ENCODE measurements at places on chromosomes 11 and 22.
A peak's percentile ranks its signal among the peaks of the same experiment; 100 is the strongest.

- no peak for DNase-seq
Measured at GRCh38 chr11:96318850-96319249, 24.1 kb downstream of the MAML2 start.

DNA sequence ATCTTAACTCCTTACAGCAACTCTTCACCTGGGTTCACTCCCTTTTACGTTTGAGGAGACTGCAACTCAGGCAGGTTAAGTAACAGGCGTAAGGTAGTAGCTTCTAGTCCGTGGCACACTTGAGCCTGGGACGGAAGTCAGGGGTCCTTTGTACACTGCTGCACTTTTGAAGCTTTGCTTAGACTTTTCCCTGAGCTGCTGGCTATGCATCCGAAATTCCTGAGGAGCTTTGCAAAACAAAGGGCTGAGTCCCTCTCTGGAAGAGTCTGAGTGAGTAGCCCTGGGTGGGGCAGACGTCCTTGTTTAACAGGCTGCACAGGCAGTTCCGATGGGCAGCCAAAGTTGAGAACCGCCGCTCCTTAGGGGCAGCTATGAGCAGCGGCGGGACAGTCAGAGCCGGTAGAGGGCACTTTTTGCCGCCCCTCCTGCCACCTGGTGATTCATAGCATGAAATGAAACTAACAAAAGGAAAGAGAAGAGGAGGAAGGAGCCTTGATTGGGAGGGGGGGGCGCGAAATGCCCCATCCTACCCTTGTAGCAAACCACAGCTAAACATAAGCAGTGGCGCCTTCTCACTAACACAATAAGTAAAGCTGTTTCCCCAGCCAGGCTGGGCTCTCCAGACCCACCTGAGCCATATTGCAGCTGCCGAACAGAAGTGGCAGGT, 1.4 kb downstream of the TMEM109 start:
- DNase-seq, result peak; percentile 82

- peak; percentile 19 for DNase-seq
Measured at GRCh38 chr11:27700351-27701301, at the start of gene BDNF. Gene BDNF, minus strand, starts transcription at chr11:27700455. Its CDS starts 41,891 bp downstream, at chr11:27658564.

- DNase-seq, result peak; percentile 13
Measured at GRCh38 chr11:32297611-32298011, 137.7 kb downstream of the WT1 start.

- DNase-seq, result no peak
Measured at GRCh38 chr11:7543302-7543701, 29.5 kb downstream of the PPFIBP2 start.

GRCh38 chr22:23104187-23104971, 34.1 kb downstream of the GNAZ start:
- DNase-seq, result no peak

DNA sequence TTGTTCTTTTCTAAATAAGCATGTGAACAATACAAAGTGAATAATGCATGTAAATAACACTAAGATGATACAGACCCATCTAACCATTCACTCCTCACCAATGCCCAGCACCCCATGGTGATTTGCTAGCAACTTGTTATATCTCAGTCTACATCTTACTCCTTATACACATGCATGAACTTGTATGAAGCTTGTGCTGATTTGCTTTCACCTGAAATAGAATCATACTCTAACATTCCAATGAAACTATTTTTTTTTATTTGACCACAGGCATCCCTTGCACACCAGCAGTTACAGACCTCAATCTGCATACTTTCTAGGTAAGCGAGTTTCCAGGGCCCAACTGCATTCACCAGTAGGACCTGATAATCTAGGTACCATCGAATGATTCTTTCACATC, 873.6 kb downstream of the OPCML start:
- no peak for DNase-seq

- DNase-seq, result no peak
Measured at GRCh38 chr22:49444781-49445180, 382.9 kb downstream of the BRD1 start.

GRCh38 chr11:78797559-78797958, 222.9 kb upstream of the NARS2 start:
- no peak for DNase-seq

- no peak for DNase-seq
Measured at GRCh38 chr11:2348986-2349385, 28.1 kb upstream of the CD81 start.

- DNase-seq, result no peak
Measured at GRCh38 chr22:42801252-42802080, 55.6 kb downstream of the ARFGAP3 start.

- DNase-seq, result peak; percentile 93
Measured at GRCh38 chr22:22207845-22208564, 36.6 kb upstream of the VPREB1 start.

DNA sequence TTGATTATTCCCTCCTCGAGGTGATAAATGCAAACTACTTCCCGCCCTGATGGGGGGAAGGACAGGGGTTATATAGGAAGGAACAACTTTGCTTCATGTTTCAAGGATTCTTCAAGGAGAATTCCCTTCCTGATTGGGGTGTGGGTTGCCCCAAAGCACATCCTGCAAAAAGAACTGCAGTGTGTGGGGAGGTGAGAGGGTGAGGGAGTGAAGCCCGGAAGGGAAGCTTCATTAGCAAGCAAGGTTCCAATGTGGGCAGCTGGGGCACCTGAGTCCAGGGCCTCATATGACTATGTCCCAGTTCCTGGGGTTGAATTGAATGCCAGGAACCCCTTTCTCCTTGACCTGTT, 326.0 kb downstream of the MN1 start:
- DNase-seq, result no peak

DNA sequence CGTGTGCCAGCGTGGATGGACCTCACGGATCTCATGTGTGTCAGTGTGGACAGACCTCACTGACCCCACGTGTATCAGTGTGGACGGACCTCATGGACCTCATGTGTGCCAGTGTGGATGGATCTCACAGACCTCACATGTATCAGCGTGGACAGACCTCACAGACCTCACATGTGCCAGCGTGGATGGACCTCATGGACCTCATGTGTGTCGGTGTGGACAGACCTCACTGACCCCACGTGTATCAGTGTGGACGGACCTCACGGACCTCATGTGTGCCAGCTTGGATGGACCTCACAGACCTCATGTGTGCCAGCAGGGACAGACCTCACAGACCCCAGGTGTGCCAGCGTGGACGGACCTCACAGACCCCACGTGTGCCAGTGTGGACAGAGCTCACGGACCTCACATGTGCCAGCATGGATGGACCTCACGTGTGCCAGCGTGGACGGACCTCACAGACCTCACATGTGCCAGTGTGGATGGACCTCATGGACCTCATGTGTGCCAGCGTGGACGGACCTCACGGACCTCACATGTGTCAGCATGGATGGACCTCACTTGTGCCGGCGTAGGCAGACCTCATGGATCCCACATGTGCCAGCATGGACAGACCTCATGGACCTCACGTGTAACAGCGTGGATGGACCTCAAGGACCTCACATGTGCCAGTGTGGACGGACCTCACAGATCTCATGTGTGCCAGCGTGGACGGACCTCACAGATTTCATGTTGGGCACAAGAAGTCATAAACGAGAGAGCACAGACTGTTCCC, 18.2 kb downstream of the TTLL8 start:
- no peak for DNase-seq

DNA sequence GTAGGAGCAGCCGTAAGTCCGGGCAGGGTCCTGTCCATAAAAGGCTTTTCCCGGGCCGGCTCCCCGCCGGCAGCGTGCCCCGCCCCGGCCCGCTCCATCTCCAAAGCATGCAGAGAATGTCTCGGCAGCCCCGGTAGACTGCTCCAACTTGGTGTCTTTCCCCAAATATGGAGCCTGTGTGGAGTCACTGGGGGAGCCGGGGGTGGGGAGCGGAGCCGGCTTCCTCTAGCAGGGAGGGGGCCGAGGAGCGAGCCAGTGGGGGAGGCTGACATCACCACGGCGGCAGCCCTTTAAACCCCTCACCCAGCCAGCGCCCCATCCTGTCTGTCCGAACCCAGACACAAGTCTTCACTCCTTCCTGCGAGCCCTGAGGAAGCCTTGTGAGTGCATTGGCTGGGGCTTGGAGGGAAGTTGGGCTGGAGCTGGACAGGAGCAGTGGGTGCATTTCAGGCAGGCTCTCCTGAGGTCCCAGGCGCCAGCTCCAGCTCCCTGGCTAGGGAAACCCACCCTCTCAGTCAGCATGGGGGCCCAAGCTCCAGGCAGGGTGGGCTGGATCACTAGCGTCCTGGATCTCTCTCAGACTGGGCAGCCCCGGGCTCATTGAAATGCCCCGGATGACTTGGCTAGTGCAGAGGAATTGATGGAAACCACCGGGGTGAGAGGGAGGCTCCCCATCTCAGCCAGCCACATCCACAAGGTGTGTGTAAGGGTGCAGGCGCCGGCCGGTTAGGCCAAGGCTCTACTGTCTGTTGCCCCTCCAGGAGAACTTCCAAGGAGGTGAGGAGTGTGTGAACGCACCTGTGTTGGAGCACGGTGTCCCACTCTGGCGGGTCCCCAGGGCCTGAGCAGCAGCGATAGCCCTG, at the start of gene TAGLN:
Gene TAGLN (plus strand): TSS at position 318 of the 863 bp plus-strand sequence. CDS start 3,644 bp downstream, outside the sequence.
- no peak for DNase-seq

- peak; percentile 2 for DNase-seq
Measured at GRCh38 chr11:1936072-1936780, 10.9 kb upstream of the MRPL23 start.

DNA sequence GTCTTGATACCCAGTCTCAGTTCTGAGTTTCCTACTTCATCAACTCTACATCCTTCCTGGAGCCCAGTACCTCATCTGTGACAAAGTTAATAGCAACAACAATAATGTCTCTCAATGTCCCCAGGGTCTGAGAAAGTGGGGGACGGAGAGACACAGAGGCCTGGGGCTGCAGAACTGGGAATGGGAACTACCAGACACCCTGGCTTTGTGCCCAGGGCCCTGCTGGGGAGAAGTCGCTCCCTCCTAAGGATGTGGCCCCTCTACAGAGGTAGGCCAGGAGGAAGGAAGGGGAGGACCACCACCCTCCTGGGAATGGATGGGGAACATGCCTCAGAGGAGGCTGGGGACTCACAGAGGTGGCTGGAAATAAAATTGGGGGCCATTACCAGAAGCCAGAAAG, 5.5 kb downstream of the PRG3 start:
- no peak for DNase-seq

DNA sequence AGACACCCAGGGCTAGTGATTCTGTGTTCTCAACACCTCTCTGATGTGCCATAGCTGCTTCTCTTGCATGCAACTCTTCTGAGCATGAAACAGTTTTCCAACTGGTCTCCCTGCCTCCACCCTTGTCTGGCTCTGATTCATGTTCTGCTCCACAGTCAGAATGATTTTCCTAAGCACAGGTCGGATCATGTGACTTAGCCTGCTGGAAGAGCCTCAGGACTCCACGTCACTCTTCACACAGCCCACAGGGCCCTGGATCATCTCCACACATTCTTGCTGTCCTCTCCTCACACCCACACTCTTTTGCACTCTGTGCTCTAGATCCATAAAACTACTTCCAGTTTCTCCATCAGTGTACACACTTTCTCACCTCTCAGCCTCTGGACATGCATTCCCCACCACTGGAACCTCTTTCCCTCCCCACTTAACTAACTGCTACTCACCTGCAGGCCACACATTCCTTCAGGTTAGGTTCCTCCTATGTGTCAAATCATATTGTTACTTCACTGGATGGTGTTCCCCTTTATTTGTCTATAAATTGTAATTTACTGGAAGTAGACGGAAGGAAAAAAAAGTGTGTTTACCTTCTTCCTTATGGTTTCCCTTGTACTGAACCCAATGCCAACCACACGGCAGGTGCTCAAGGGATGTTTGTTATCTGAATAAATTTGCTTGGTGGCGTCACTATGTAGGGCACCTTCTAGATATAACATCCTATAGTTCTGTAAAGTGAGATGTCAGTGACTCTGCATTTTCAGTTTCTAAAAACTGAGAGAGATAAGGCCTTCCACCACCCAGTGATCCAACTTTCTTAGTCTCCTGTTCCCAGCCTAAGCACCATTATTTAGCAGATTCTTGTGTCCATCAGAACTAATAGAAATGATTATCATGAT, 133.7 kb downstream of the ETS1 start:
- DNase-seq, result no peak

- no peak for DNase-seq
Measured at GRCh38 chr11:2402890-2403645, 2.5 kb downstream of the TSSC4 start.

DNA sequence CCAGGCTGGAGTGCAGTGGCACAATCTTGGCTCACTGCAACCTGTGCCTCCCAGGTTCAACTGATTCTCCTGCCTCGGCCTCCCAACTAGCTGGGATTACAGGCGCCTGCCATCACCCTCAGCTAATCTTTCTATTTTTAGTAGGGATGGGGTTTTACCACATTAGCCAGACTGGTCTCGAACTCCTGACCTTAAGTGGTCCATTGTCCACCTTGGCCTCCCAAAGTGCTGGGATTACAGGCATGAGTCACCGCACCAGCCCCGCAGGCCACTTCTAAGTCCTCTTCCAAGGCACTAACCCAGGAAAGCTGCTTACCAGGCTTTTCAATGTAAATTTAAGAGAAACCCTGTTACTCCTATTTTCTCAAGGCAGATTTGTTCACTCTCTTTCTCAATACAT, 50.4 kb downstream of the DENND5A start:
- DNase-seq, result no peak

DNA sequence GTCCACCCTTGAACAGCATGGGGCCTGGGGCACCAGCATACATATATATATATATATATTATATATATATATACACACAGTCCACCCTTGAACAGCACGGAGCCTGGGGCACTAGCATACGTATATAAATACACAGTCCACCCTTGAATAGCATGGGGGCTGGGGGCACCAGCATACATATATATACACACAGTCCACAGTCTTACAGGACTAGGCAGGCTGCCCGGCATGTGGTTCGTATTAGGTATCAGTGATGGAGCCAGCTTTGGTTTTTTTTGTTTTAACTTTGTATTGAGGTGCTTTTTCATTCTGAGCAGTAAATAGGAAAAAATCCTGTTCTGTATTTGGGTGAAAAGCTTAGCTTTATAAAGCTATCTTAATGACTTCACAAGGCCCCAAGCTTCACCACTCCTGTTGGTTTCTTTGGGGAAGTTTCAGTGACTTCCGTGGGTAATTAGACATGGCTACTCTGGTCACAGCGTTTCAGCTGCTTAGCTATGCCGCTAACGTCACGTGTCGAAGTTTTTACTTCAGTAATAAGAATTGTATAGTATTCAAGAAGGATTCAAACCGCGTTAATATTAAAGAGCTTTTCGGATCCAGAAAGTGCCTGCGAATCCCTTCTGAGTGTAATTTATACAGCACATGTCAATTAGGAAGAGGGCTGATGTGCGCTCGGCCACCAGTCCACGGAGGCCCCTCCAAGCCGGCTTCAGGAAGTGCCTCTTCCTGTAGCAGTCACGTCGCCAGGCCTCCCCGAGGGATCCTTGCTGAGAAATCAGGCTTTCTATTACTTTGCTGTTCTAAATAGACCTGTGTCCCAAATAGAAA, 179.7 kb downstream of the TBC1D22A start:
- DNase-seq, result no peak

- DNase-seq, result no peak
Measured at GRCh38 chr11:41954034-41954433, 494.6 kb upstream of the LRRC4C start.

Data from activated CD4-positive, alpha-beta T cell treated with anti-CD3 and anti-CD28 coated beads for 36 hours (primary cell).